ENCODE measurements at places on chromosomes 7 and 10. TPM values are rescaled to one million over a fixed set of nuclear protein-coding genes. Genes with fewer than 3 reads are reported as not detected.
A peak's percentile ranks its signal among the peaks of the same experiment; 100 is the strongest.

DNA sequence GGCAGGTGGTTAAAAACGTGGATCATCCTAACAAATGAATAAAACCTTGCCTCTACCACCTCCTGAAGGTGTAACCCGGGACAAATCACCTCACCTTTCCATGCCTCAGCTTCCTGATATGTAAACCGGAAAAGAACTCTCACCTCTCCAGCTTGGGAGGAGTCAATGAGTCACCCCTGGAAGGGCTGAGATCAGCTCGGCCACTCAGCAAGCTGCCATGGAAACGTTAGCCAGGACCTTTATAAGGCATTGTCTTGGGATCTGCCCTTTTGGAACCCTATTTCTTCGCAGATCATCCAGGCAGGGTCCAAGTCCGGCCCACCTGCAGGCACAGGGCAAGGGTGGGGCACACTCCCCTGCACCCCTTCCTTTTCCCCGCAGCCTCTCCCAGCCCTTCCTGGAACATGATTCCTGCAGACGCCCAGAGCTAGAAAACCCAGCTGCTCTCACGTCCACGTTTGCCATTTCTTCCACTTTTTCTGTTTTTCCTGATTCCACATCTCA lies 81.6 kb upstream of the PFKP start:
- peaks cover 47% of the 10 kb centered on the region for H3K27me3 ChIP-seq
- no peak overlapping the region for H3K27ac ChIP-seq
- DNase-seq, result no peak

- DNase-seq, result peak; percentile 42
- peaks cover 2% of the 10 kb centered on the region for H3K36me3 ChIP-seq
- peak overlapping the region; percentile 71 for H3K27ac ChIP-seq
These were observed 875 bp upstream of the HECTD2 start for GRCh38 chr10:91409069-91409868.

DNA sequence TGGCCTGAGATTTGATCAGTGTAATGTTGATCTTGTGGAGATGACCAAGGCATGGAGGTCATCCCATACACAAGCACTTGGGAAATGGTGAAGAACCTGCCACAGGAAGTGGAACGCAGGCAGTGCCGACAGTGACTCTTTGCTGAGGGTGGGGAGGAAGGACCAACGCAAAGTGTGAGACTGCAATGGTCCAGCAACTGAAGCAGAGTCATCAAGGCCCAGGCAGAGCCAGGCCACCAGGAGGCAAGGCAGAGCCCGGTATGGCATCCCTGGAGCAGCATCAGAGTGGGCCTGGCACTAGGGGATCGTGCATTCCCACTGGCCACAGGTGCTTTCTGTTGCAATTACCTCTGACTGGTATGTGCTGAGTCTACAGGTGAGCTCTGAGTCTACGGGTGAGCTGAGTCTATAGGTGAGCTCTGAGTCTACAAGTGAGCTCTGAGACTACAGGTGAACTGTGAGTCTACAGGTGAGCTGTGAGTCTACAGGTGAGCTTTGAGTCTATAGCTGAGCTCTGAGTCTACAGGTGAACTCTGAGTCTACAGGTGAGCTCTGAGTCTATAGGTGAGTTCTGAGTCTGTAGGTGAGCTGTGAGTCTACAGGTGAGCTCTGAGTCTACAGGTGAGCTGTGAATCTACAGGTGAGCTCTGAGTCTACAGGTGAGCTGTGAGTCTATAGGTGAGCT lies 132.9 kb downstream of the KLF6 start:
- no peaks in the 10 kb centered on the region for H3K36me3 ChIP-seq
- no peak for DNase-seq
- peaks cover 5% of the 10 kb centered on the region for H3K27me3 ChIP-seq
- no peak overlapping the region for H3K4me3 ChIP-seq

DNA sequence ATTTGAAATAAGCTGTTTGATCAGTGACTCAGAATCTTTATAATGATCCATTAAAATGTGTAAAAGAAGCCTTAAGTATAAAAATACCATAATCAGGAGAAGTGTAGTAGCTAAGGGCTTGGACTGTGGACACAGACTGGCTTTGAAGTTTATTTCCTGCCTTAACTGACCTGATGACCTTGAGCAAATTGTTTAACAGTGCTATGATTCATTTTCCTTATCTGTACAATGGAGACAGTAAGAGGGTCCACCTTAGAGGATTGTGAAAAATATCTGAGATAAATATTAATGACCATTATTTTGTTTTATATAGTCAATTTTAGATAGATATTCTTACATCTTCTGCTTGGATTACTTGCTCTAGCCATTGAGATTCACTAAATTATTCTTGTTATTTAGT lies 13.3 kb upstream of the RPA3 start:
- DNase-seq, result no peak
- no peaks in the 10 kb centered on the region for H3K27me3 ChIP-seq
- H3K36me3 ChIP-seq, result no peaks in the 10 kb centered on the region
- H3K27ac ChIP-seq, result no peak overlapping the region
- H3K4me3 ChIP-seq, result no peak overlapping the region

DNA sequence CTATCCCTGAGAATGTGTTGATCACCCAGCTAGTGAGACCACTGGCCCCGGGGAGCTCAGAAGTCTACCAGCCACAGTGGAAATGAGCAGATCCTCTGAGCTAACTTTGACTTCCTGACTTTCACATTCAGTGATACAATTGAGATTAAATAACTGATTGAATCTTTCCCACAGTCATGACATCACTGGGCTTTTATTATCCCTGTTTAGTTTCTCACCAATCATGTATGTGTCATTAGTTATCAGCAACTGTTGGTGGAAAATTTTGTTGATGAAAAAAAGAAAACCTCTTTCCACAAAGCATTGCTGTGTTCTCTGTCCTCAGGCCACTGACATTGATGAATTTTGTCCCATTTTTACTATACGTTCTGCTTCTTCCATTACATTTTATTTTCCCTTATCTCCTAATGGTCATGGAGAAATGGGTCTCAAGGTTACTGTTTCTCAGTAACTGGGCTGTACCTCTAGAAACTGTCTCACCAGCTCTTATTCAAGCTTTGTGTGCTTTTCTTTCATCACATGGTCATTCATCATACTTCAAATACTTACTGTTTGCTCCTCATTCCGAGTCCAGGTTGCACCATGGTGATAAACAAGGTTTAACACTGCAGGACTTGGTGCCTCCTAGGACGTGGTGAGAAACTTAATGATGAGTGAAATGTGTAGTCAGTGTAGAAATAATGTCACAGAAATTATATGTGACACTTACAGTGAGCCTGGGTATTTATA lies 304.7 kb downstream of the CDK14 start:
- H3K36me3 ChIP-seq, result no peaks in the 10 kb centered on the region
- H3K27me3 ChIP-seq, result no peaks in the 10 kb centered on the region
- H3K27ac ChIP-seq, result no peak overlapping the region
- DNase-seq, result no peak
- no peaks in the 10 kb centered on the region for H3K4me1 ChIP-seq

DNA sequence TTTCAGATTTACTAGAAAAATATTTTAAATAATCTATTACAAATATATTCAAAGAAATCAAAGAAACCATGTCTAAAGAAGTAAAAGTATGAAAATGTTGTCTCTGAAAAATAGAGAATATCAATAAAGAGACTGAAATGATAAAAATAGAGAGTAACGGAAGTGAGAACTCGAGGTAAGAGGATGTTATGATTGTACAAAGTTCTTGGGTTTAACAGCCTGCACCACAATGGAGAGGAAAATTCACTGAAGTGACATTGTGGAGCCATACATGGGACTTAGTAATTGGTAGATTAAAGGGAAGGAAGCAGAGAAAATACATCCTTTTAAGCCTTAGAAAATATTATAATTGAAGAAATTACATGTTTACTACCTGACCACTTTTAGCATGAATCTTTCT lies 77.9 kb downstream of the THSD7A start:
- no peaks in the 10 kb centered on the region for H3K36me3 ChIP-seq
- no peak for DNase-seq
- no peaks in the 10 kb centered on the region for H3K27me3 ChIP-seq
- no peaks in the 10 kb centered on the region for H3K4me1 ChIP-seq
- no peak overlapping the region for H3K4me3 ChIP-seq
- H3K27ac ChIP-seq, result no peak overlapping the region

DNA sequence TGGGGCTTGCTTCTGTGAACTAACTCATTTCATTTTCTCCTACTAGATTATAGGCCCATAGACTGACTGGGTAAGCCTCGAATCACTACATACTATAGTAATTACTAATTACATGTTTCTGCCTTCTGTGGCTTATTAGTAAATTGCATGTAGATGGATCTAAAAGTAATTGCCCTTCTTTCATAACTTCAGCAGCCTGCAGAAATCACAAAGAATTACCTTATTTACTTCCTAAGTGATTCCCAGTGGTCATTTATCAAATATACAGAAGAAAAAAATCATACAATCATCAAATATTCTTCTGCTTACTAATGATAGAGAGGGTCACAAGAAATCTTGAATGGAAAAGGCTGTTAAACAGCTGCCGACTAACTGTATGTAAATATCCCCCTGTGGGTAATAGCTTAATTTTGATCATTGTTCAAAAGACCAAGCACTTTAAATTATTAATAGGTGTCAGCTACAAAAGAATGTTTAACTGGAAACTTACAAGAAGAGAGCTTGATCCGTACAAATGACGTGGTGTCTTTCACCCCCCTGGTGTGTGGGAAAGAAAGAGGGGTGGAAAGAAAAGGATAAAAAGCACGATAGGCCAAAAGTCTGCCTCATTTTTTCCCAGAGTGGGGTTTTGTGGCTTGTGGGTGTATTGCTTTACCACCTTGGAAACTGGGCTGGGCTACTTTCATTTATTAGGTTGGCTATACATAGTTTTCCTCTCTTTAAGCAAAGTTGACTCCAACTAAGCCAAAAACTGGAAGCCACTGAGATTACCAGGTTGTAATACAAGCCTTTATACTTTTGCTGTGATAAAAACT lies 361.8 kb upstream of the ZMIZ1 start:
- no peak overlapping the region for H3K27ac ChIP-seq
- H3K36me3 ChIP-seq, result no peaks in the 10 kb centered on the region
- no peaks in the 10 kb centered on the region for H3K4me1 ChIP-seq
- peaks cover 3% of the 10 kb centered on the region for H3K27me3 ChIP-seq
- no peak for DNase-seq

GRCh38 chr7:10855583-10855982 lies 118.1 kb upstream of the PHF14 start:
- H3K36me3 ChIP-seq, result no peaks in the 10 kb centered on the region
- H3K27ac ChIP-seq, result no peak overlapping the region
- no peak for DNase-seq
- H3K4me3 ChIP-seq, result no peak overlapping the region
- no peaks in the 10 kb centered on the region for H3K4me1 ChIP-seq

- peaks cover 20% of the 10 kb centered on the region for H3K36me3 ChIP-seq
- H3K4me1 ChIP-seq, result peaks cover 53% of the 10 kb centered on the region
- DNase-seq, result no peak
These were observed 6.5 kb downstream of the VPS41 start for GRCh38 chr7:38902449-38902848.

DNA sequence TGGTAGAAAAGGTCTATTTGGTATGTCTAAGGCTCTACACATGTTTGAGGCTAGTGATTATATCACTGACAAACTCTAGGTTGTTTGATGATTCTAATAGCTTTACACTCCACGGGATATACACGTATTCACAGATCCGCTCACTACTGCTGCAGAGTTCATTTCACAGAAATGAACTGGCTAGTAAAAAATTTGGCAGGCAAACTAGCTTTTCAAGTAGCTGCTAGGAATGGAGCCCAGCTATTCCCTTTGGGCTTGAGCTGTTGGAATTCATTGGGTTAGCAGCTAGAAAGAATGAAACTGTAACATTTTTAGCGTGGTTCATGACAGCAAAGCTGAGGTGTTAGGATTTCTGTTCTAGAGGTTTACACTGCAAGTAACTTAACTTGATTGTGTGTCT lies 37.6 kb downstream of the R3HCC1L start:
- H3K27me3 ChIP-seq, result no peaks in the 10 kb centered on the region
- no peak for DNase-seq
- no peak overlapping the region for H3K27ac ChIP-seq
- H3K36me3 ChIP-seq, result peaks cover 26% of the 10 kb centered on the region
- peaks cover 12% of the 10 kb centered on the region for H3K4me1 ChIP-seq

DNA sequence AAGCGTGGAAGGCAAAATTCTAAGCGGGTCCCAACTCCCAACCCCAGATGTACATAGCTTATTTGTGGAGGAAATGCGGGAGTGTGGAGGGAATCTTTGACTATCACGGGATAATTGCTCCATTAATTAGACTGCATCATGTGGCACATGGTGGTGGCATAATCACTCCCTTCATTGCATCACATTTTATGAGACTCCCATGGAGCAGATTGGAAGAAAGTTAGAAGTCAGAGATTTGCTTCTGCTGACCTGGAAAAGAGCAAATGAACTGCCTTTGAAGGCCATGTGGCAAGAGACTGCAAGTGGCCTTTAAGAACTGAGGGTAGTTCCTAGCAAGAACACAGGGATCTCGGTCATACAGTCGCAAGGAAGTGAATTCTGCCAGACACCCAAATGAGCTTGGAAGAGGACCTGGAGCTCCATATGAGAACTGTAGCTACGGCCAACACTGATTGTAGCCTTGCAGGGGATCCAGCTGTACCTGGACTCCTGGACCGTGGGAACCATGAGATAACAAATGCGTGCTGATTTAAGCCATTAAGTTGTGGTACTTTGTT lies 37.1 kb upstream of the ITGB1 start:
- H3K4me1 ChIP-seq, result no peaks in the 10 kb centered on the region
- H3K27ac ChIP-seq, result no peak overlapping the region
- no peaks in the 10 kb centered on the region for H3K36me3 ChIP-seq
- no peak for DNase-seq
- H3K4me3 ChIP-seq, result no peak overlapping the region
- peaks cover 2% of the 10 kb centered on the region for H3K27me3 ChIP-seq

DNA sequence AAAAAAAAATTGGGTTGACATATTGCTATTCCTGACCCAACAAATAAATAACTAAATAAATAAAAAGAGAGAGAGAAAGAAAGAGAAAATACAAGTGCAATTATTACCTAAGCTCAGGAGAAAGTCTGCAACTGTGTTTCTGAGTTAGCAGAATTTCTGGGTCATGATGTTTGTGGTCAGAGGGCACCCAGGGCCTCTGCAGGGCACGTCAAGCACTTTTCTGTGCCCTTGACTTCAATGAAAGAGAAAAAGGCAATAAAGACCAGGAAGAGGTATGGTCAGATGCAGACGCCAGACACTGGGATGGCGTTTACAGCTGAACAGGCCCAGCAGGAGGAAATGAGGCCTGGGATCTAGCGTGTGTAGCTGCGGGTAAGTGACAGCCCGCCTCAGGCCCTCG lies 160.9 kb upstream of the GDF10 start:
- no peak overlapping the region for H3K27ac ChIP-seq
- DNase-seq, result no peak
- H3K36me3 ChIP-seq, result no peaks in the 10 kb centered on the region
- H3K27me3 ChIP-seq, result no peaks in the 10 kb centered on the region
- H3K4me3 ChIP-seq, result no peak overlapping the region

DNA sequence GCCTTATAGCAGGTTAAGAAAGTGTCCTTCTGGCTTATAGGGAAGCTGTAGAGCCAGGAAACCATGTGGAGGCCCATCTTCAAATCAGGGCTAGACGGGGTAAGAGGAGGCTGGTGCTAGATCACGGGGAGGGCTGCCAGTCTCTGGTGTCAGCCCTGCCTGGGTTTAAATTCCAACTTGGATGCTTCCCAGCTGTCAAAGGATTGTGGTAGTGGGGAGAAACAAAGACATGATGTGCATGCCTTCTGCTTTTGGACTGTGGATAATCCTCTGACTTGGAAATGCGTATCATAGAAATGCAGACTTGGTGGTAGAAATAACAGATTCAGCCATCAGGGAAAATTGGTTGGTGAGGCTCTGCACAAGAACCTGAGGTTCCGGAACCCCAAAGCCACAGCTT lies 325.6 kb downstream of the PHTF2 start:
- no peak for DNase-seq
- no peak overlapping the region for H3K27ac ChIP-seq
- H3K36me3 ChIP-seq, result no peaks in the 10 kb centered on the region
- H3K27me3 ChIP-seq, result peaks cover 2% of the 10 kb centered on the region

The TUBAL3 gene
- not detected for total RNA-seq

The OR2A5 gene
- not detected for total RNA-seq

The NUTM2D gene
- total RNA-seq, result 0.55 TPM

The C10orf143 gene
- 3.3 TPM for total RNA-seq

The AGR2 gene
- total RNA-seq, result not detected

The HOXA10 gene
- not detected for total RNA-seq

Data from activated naive CD4-positive, alpha-beta T cell treated with anti-CD3 and anti-CD28 coated beads for 36 hours (primary cell).